Activated T-helper 1 cell treated with Interleukin-2 at 50 U/mL for 16 hours (primary cell): ENCODE measurements at places on chromosomes 12 and 14.

GRCh38 chr12:132659146-132659545, 28.0 kb downstream of the POLE start:
- DNase-seq = no peak

GRCh38 chr12:12210416-12210815, 56.4 kb downstream of the LRP6 start:
- DNase-seq = no peak

- DNase-seq = no peak
Observed at GRCh38 chr14:36785511-36785910, 123.9 kb downstream of the PAX9 start.

GRCh38 chr12:54228471-54228870, 39.7 kb upstream of the SMUG1 start:
- no peak for DNase-seq

DNA sequence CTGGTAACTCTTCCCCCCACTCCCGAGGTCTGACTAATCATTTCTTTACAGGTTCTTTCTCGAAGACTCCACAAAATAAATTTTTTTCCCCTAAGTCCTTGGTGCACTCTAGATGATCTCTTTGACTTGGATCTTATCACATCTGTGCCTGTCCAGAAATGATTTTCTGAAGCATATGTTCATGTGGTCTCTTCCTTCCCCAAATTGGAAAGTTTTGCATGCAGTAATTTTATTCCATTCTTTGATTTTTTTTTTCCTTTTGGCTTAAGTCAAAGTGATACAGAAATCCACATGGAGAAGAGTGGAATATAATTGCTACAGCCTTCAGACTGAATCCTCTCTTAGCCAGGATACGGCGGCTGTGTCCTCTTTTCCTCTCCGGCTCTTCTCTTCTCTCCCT, 213.3 kb downstream of the BMP4 start:
- no peak for DNase-seq

DNA sequence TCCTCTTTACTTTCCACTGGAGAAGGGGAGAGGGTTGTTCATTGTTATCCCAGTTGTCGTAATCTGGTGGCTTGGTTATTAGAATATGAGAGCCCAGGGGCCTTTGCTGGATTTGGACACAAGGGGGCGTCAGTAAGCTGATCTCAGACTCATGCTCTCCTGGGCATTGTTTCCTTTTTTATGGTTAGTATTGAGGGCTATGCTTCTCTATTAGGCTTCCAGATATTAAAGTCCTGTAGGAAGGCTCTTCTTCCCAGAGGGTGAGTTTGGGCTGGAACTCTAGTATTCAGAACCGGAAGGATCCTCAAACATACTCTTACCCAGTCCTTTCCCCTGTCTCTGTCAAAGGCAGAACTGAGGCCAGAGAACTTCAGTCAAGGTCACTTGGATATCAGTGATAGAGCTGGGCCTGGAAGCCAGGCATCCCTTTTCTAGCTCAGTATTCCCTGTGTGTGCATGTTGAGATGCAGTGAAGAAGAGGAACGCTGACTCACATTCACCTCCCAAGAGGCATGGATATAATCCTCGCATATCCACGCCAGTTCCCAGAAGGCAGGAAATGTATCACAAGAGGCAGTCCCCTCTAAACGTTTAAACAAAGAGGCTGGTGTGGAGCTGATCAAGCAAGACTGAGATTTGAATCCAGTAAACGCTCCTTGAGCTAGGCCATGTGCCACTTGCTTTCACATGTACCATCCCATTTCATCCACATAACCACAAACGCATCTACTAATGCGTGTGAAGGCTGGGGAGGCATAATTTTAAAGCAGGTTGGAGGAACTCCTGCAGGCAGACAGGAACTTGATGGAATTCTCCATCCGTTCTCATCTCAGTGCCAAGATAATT, 41.6 kb downstream of the UBE3B start:
- peak; percentile 5 for DNase-seq

GRCh38 chr12:74620921-74621320, 83.3 kb downstream of the ATXN7L3B start:
- no peak for DNase-seq

GRCh38 chr14:24990050-24990449, 59.9 kb downstream of the STXBP6 start:
- no peak for DNase-seq

GRCh38 chr12:45388545-45388944, 172.7 kb downstream of the ANO6 start:
- DNase-seq = no peak

- no peak for DNase-seq
Observed at GRCh38 chr14:55107766-55108554, 21.1 kb upstream of the LGALS3 start.

- DNase-seq = no peak
Observed at GRCh38 chr12:52317468-52318052, 3.6 kb downstream of the KRT83 start.

- no peak for DNase-seq
Observed at GRCh38 chr12:95218150-95219133, 835 bp downstream of the VEZT start.

DNA sequence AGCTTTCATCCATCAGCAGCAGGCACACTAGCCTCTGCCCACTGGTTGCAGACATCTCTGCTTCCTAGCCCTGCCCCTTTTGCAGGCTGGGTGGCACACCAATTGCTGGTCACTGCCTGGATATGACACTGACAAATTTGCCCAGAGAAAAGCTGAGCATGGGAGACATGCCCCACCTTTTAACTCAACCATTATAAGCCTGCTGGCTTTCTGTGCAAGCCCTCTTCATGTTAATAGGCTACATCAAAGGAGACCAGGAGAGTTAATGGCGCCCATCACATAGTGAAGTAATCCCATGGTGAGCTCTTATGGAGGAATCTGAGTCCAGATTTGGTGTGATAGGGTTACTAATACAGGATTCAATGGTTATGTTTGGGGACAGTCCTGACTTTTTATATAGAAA, 139.2 kb downstream of the KICS2 start:
- DNase-seq = no peak

GRCh38 chr12:14928931-14929330, 9.4 kb downstream of the ERP27 start:
- DNase-seq = no peak

DNA sequence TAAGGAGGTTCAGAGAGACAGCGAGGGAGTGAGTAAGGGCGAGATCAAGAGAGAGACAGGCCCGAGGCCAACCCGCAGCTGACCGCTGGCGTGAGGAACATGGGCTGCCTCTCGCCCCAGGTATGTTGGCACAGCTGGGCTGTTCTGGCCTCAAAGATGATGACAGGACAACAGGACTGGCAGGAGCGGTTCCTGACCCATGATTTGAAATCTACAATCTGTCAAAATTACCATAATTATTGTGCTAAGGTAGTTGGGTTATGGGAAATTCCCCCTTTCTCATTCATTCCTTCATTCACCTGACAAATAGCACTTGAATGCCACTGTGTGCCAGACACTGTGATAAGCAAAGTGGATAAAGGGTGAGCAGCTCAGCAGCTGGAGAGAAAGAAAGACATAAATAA, 5.1 kb upstream of the ENDOU start:
- no peak for DNase-seq

- no peak for DNase-seq
Observed at GRCh38 chr12:52564582-52564981, 9.1 kb downstream of the KRT74 start.

DNA sequence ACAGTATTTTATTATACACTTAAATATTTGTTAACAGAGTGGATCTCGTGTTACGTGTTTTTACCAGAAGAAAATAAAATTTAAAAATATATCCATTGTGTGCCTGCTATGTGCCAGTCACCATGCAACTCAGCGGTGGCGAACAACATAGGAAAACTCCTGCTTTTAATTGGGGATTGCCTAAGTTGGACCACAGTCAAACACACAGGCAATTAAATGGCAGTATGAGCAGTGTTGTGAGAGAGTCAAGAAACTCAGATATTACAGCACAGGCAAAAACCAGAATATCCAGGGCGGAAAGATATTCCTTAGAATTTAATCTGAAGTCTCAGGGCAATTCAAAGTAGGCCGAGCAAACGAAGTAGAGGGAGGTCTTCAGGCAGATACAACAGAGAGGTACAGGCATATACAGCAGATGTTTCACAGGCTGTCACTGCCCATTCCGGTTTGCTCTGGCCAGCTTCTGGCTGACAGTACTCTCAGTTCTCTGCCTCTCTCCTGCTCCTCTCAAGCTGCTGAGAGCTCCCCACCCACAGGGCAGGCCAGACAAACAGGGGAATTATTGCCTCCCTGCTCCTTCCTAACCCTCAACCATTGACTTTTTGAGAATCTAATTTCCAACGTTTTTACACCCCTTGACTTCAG, 540.2 kb upstream of the TMEM132C start:
- no peak for DNase-seq

DNA sequence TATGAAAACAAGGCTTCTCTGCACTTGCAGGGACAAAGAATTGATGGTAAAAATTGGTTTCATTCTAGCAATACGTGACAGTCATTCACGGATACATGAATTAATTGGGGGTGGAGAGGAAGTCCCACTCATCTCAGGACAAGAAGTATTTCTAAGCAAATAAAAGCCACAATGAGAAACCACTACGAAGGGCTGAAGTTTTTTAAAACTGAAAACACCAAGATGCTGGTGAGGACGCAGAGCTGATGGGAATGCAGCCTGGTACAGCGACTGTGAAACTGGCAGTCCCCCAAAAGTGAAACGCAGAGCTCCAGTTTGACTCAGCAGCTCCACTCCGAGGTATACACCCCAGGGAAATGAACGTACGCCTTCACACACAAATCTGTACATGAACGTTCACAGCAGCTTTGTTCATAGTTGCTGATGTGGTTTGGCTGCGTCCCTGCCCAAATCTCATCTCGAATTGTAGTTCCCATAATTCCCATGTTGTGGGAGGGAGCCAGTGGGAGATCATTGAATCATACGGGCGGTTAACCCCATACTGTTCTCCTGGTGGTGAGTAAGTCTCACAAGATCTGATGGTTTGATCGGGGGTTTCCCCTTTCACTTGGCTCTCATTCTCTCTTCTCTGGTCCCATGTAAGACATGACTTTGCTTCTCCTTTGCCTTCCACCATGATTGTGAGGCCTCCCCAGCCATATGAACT, 89.0 kb downstream of the SCARB1 start:
- DNase-seq = no peak

GRCh38 chr12:19223695-19224094, 94.2 kb downstream of the PLEKHA5 start:
- DNase-seq = no peak

DNA sequence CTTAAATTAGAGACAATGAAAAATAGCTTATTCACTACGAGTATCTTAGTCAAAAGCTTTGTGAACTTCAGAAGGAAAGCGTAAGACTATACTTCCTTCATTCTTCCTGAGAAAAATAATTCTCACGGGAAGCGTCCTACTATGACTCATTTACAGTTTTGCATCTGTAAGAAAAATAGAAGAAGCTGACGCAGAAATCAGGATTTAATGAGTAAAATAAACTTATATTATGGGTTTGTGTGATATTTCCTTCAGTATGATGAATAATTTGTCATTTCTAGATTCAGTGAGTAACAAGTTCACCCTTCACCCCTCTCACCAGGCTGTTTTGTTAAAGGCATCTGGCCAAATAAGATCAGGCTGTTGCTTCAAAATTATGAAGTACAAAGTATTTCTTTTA, 17.8 kb upstream of the PDE3A start:
- DNase-seq = no peak

DNA sequence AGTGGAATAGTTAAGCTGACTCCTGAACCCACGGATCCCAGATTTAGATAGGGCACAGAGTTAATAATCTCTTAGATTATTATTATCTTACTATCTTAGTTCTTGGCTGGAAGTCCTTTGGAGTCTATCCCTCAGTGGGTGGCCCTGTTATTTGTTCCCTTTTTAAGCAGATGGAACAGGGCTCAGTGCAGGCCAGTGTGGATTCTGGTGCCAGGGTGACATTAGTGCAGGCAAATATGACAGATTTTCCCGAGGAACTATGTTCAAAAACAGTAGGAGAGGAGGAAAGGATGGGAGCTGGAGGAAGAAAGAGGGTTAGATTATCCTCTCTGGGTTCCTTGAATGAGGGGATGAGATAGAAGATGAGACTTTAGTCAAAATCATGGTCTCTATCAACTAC, 41.4 kb upstream of the CISTR start:
- DNase-seq = no peak

GRCh38 chr12:128820723-128821432, 2.9 kb downstream of the SLC15A4 start:
- no peak for DNase-seq

DNA sequence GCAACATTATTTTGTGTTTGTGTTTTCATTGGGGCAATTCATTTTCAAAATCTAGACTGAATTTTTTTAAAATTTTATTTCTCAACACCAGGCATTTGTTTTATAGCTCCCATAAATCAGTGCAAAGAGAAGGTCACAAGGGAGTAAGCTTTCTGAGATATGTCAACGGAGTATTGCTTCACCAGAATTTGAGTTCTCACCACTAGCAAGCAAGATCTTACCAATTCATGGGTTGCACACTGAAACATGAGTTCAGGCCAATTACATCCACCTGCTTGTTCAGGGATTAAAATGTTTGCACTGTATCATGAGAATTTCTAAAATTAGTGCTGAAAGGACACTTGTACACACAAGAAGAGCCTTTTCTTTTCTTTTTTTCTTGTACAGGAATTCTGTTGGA, 121.9 kb downstream of the CAND1 start:
- no peak for DNase-seq

DNA sequence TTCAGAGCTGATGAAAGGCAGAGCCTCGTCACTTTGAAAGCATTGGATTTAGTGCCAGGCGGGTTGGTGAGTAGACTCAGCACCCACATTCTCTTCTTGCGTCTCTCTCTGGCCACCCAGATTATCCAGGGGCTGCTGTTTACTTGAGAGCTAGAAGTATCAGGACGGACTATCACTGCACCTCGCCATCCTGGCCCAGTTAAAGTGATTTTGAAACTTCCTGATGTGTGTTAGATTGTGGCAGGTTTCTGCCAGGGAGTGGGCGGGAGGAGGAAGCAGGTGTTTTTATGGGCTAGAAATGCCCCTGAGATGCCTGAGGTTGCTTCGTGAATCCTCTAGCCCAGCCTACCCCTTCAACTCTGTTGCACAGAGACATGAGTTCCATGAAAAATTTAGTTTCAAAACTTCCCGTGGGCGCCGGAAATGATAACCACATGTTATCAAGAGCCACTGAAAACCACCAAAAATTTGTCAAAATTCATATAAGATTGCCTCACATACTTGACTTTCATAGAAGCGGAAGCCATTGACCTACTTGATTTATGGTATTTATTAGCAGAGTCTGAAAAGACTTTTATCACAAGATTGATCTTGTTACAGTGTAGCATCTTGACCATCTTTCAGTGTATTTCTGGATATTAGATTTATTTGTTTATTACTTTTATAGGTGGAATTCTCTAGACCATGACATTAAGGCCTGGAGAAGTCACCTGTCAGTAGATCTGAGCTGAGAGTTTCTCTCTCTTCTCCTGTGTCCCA, 466.0 kb downstream of the RAD51B start:
- peak; percentile 20 for DNase-seq
